ENCODE measurements at places on chromosomes 7 and 10.

- no peaks in the 10 kb centered on the region for H3K36me3 ChIP-seq
- DNase-seq = no peak
- no peak overlapping the region for H3K4me3 ChIP-seq
- peaks cover 13% of the 10 kb centered on the region for H3K4me1 ChIP-seq
- H3K27me3 ChIP-seq = no peaks in the 10 kb centered on the region
- H3K27ac ChIP-seq = no peak overlapping the region
Measured at GRCh38 chr10:1659221-1659791, 78.0 kb downstream of the ADARB2 start.

- no peak overlapping the region for H3K27ac ChIP-seq
- DNase-seq = no peak
- no peaks in the 10 kb centered on the region for H3K27me3 ChIP-seq
- no peak overlapping the region for H3K4me3 ChIP-seq
Measured at GRCh38 chr7:151351967-151352366, 10.4 kb downstream of the NUB1 start.

DNA sequence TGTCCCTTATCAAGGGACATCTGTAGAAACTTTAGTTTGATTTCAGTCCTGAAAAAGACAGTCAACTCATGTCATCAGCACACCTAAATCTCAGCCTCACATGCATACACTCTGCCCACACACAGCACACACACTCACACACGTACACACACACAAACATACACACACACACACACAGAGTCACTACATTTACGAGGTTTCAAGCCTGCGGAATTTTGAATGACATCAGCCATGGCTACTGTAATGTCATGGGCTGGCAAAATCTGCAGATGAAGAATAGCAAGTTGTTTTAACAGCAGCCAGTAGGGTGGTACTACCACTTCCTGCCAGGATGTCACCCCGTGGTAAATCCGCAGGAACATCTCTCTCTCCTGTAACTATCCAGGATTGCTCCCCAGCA, 37.1 kb upstream of the EZH2 start:
- no peaks in the 10 kb centered on the region for H3K36me3 ChIP-seq
- H3K27ac ChIP-seq = no peak overlapping the region
- no peak for DNase-seq
- no peaks in the 10 kb centered on the region for H3K27me3 ChIP-seq

- H3K4me3 ChIP-seq = no peak overlapping the region
- H3K4me1 ChIP-seq = no peaks in the 10 kb centered on the region
Measured at GRCh38 chr7:44733708-44734481, 14.8 kb upstream of the ZMIZ2 start.

DNA sequence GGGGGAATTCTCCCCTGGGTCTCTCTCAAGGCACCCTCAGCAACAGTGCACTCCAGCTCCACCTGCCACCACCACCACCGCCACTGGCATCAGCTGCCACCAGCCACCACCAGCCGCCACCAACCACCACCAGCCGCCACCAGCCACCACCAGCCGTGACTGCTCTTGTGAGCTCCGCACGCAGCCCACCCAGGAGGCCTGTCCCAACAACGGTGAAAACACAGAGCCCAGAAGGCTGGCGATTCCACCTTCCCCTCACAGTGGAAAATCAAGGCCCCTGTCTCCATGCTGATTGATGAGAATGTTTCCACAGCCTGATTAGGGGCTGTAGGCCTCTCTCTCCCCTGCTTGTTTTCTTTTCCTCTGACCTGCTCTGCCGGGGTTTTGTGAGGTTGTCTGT, 41.1 kb downstream of the COBL start:
- H3K36me3 ChIP-seq = no peaks in the 10 kb centered on the region
- peaks cover 27% of the 10 kb centered on the region for H3K4me1 ChIP-seq
- no peak for DNase-seq
- H3K27me3 ChIP-seq = no peaks in the 10 kb centered on the region

DNA sequence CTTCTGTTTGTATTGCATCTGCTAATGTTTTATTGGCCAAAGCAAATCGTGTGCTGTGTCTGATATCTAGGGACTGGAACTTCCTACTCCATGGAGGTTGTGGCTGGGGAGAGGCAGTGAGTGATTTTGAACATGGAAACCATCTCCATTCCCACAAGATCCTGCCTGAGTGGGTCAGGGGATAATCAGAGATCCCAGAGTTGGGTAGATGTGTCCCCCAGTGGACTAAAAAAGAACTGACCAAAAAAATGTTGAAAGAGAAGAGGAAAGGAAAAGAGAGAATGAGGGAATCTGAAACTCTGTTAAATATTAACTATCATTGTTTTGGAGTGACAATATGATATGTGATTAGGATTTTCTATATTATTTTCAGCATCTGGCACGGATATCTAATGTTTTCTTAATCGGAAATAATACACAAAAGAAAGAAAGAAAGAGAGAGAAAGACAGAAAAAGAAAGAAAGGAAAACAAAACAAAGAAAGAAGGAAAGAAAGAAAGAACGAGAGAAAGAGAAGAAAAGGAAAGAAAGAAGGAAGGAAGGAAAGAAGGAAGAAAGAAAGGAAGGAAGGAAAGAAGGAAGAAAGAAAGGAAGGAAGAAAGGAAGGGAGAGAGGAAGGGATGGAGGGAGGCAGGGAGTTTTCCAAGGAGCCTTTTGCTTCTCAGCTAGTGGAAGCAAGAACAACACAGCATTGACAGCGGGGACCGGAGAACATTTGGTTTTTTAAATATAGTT, 638.5 kb downstream of the CCSER2 start:
- H3K27ac ChIP-seq = no peak overlapping the region
- no peak overlapping the region for H3K4me3 ChIP-seq

DNA sequence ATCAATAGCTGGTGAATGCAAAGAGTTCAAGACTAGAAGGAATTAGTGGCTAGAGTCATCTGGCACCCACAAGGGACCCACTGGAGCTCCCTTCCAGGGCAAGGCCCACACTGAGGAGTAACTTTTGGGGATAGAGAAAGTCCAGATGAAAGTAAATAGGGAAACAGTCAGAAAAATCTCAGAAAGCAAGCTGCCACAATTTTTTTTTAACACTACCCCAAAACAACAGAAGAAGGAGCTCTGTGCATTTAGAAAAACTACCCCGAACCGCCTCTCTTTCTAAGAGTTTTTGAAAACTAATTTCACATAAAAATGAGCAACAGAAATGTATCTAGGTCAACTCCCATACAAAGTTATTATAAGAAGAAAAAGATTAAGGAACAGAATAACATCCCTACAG, 42.2 kb downstream of the AOAH start:
- no peak for DNase-seq
- no peaks in the 10 kb centered on the region for H3K36me3 ChIP-seq
- H3K27ac ChIP-seq = no peak overlapping the region
- no peaks in the 10 kb centered on the region for H3K27me3 ChIP-seq

DNA sequence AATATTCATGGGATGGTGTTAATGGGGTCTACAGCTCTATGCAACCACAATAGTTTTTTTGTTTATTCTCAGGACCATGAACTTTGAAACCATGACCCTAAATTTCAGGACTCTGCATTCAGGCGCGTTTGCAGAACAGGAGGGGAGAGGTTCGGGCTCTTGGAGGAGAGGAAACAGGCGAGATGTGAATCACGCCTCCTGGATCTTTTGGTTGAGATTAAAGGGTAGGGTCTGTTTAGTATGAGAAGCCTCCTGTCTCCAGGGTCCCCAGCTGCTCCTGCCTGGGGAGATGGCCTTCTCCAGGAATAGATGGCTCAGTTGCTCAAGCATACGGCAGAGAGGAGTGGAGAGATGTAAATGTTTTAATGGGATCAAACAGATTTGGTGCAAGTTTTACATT, 18.2 kb downstream of the TLL2 start:
- H3K27ac ChIP-seq = no peak overlapping the region
- H3K4me1 ChIP-seq = no peaks in the 10 kb centered on the region
- no peaks in the 10 kb centered on the region for H3K27me3 ChIP-seq
- no peak for DNase-seq
- H3K36me3 ChIP-seq = no peaks in the 10 kb centered on the region

- H3K27me3 ChIP-seq = no peaks in the 10 kb centered on the region
- DNase-seq = no peak
- H3K4me3 ChIP-seq = no peak overlapping the region
- no peaks in the 10 kb centered on the region for H3K4me1 ChIP-seq
- H3K27ac ChIP-seq = no peak overlapping the region
Measured at GRCh38 chr7:121604627-121605316, 208.7 kb upstream of the FAM3C start.

DNA sequence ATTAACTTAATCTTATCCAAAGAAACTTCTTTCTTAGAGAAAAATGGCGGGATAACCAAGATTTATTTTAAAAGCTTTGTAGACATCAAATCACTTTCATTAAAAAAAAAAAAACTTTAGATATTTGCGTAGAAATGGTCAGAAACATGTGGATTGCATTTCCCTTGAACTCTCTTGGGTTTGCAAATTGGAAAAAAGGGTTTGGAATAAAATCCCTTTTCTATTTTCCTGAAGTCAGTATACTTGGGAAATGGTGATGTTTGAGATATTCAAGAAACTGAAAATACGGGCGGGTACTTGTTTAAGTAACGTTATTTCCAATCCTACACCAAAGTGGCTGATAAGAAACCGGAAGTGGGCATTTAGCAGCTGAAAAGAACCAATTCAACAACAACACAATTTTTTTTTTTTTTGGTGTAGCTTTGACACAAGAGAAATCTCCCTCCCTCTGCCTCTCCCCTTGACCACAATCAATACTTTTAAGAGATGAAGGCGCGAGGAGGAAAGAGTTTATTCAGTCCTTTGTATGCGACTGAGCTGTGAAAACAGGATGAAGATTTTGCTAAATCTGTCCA, 13.7 kb upstream of the GFRA1 start:
- no peak overlapping the region for H3K4me3 ChIP-seq
- no peaks in the 10 kb centered on the region for H3K27me3 ChIP-seq
- no peaks in the 10 kb centered on the region for H3K36me3 ChIP-seq
- DNase-seq = no peak

- H3K36me3 ChIP-seq = no peaks in the 10 kb centered on the region
- no peaks in the 10 kb centered on the region for H3K27me3 ChIP-seq
- no peak overlapping the region for H3K4me3 ChIP-seq
- H3K27ac ChIP-seq = no peak overlapping the region
- no peak for DNase-seq
Measured at GRCh38 chr10:51106311-51106945, 32.1 kb downstream of the PRKG1 start.

DNA sequence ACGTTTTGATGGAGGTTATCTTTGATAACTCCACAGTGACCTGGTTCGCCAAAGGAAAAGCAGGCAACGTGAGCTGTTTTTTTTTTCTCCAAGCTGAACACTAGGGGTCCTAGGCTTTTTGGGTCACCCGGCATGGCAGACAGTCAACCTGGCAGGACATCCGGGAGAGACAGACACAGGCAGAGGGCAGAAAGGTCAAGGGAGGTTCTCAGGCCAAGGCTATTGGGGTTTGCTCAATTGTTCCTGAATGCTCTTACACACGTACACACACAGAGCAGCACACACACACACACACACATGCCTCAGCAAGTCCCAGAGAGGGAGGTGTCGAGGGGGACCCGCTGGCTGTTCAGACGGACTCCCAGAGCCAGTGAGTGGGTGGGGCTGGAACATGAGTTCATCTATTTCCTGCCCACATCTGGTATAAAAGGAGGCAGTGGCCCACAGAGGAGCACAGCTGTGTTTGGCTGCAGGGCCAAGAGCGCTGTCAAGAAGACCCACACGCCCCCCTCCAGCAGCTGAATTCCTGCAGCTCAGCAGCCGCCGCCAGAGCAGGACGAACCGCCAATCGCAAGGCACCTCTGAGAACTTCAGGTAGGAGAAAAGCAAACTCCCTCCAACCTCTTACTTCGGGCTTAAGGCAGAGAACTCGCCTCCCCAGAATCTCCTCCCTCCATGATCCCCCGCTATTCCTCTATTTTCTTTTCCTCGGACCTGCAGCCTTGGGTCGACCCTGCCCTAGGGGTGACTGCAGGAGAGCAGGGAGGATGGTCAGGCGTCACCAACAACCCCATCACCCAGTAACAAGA, at the start of gene SERPINE1:
TSS of gene SERPINE1 (plus strand) at position 454 of the 809 bp plus-strand sequence. CDS start 1,290 bp downstream, outside the sequence.
- H3K4me1 ChIP-seq = peaks cover 15% of the 10 kb centered on the region
- DNase-seq = no peak
- H3K36me3 ChIP-seq = no peaks in the 10 kb centered on the region
- no peak within 1 kb of the TSS for H3K27ac ChIP-seq

DNA sequence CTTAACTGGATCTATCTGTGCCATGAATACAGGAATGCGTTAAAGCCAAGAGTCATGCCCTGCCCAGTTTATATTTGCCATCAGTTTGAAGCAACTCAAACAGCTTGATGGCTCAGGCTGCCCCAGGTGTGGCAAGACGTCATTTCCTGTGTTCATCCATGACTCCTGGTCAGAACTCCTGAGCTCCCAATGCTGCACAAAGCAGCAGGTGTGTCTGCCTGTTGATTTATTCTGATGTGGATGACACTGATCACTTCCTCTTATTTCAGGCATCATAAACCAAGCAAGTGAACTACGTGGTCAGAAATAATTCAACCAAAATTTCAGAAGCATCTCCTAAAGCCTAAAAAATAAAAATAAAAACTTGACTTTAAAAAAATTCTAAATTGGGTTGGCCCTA, 68.5 kb downstream of the EZH2 start:
- no peak for DNase-seq
- H3K27me3 ChIP-seq = no peaks in the 10 kb centered on the region
- no peaks in the 10 kb centered on the region for H3K4me1 ChIP-seq
- H3K4me3 ChIP-seq = no peak overlapping the region

GRCh38 chr10:133025558-133026090, 62.1 kb upstream of the ADGRA1 start:
- no peaks in the 10 kb centered on the region for H3K36me3 ChIP-seq
- H3K27me3 ChIP-seq = no peaks in the 10 kb centered on the region
- H3K4me1 ChIP-seq = peaks cover 5% of the 10 kb centered on the region
- H3K27ac ChIP-seq = no peak overlapping the region
- no peak for DNase-seq

GRCh38 chr10:122845783-122846332, at the start of gene CUZD1:
Gene CUZD1, minus strand, starts transcription at chr10:122845857. Its CDS starts 14 bp downstream, at chr10:122845843.
- H3K27me3 ChIP-seq = no peaks in the 10 kb centered on the region
- no peaks in the 10 kb centered on the region for H3K36me3 ChIP-seq
- no peak for DNase-seq
- H3K4me3 ChIP-seq = no peak within 1 kb of the TSS

GRCh38 chr10:102868911-102869257, 386 bp upstream of the AS3MT start:
- H3K4me1 ChIP-seq = peaks cover 6% of the 10 kb centered on the region
- no peaks in the 10 kb centered on the region for H3K27me3 ChIP-seq
- peak overlapping the region; percentile 40 for H3K27ac ChIP-seq
- peak overlapping the region; percentile 50 for H3K4me3 ChIP-seq
- no peak for DNase-seq

DNA sequence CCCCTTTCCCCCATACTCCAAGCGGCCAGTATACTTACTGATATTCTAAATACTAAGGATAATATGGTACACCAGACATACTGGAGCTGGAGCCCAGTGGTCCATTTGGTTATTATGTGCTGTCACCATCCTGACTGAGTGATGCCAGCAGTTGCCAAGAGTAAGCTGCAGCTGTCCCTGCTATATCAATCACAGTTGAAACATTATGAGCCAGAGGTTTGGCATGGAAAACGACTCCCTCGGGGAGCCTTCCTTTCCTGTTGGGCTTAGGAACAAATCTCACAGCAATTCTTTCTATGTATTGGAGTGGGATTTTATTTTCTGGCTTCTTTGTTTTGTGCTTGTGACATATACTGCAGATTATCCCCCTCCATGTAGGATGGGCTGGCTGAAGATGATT, 32.6 kb downstream of the STRIP2 start:
- no peak overlapping the region for H3K4me3 ChIP-seq
- no peaks in the 10 kb centered on the region for H3K36me3 ChIP-seq
- no peak overlapping the region for H3K27ac ChIP-seq
